SK-N-SH treated with all-trans-retinoic acid at 6 μM for 48 hours (cell line): ENCODE measurements at places on chromosomes 3 and 15.
A peak's percentile ranks its signal among the peaks of the same experiment; 100 is the strongest.

GRCh38 chr15:57144448-57144847 lies 226.0 kb downstream of the TCF12 start:
- no peak for ATAC-seq

GRCh38 chr3:71725271-71725991 lies at the start of gene EIF4E3:
Gene EIF4E3, minus strand, starts transcription at chr3:71725402. Its CDS starts 35 bp downstream, at chr3:71725367.
- ATAC-seq = peak; percentile 47

DNA sequence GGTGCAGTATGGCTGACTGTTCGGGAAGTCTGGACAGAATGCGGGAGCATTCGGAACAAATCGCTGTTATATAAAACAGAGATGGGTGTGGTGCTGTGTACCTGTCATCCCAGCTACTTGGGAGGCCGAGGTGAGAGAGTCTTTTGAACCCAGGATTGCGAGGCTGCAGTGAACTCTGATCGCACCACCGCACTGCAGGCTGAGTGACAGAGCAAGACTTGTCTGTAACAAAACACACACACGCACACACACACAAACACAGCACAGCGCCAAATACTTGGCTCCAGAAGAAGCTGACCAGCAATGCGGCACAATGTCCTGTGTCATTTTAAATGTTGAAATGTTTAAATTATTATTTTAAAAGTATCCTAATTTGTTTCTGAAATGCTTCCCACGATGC lies 12.6 kb downstream of the RFTN1 start:
- no peak for ATAC-seq

- no peak for ATAC-seq
These were observed 1.0 kb upstream of the CD200R1L start for GRCh38 chr3:112847692-112848091.

GRCh38 chr3:73681610-73682009 lies 56.9 kb upstream of the PDZRN3 start:
- peak; percentile 51 for ATAC-seq

DNA sequence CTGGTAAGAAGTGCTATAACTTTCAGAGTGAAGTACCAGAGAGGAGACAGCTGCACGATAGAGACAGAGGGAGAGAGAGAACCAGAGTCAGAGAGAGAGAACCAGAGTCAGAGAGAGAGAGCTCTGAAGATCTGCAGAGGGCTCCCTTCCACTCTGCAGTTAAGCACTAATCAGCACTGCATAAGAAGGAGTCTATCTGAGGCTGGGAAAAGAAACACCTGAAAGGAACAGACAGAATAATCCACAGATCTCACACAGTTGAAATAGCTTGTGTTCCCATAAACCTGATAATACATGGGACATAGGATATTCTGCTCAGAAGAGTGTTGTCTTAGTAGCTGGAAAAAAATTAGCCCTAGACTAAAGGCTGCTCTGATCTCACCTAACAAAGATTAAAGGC lies 87.6 kb downstream of the CFAP44 start:
- ATAC-seq = no peak

GRCh38 chr3:177811835-177812234 lies 614.6 kb upstream of the TBL1XR1 start:
- no peak for ATAC-seq

GRCh38 chr3:157871838-157872460 lies 234.3 kb downstream of the SHOX2 start:
- peak; percentile 58 for ATAC-seq

GRCh38 chr3:133161656-133162055 lies 123.5 kb downstream of the TMEM108 start:
- ATAC-seq = no peak

DNA sequence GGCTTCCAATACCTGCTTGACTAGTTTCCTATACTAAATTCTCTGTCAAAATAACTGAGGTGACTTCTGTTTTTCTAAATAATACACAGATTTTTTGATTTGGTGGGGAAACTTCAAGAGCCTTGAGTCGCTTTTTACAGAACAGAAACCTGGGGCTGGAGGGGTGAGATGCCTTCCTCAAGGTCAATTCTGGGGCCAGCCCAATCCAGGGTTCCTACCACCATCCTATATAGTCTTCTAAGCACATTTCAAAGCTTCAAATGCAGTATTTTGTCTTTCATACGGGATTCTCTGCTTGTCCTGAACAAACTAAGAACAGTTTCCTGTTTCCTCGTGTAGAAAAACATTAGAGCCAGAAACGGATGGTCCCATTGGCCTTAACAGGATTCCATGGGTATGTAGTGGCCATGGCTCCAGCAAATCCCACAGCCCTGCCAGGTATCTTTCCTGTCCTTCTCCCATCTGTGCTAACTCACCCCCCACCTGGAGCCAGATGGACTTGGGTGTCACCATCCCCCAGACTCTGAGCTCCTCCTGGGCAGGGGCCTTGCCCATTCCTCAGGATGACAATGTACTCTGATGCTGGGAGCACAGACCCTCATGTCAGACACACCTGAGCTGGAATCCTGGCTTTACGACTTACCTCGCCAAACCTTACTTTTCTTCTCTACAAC lies 146.9 kb downstream of the KLF13 start:
- no peak for ATAC-seq

DNA sequence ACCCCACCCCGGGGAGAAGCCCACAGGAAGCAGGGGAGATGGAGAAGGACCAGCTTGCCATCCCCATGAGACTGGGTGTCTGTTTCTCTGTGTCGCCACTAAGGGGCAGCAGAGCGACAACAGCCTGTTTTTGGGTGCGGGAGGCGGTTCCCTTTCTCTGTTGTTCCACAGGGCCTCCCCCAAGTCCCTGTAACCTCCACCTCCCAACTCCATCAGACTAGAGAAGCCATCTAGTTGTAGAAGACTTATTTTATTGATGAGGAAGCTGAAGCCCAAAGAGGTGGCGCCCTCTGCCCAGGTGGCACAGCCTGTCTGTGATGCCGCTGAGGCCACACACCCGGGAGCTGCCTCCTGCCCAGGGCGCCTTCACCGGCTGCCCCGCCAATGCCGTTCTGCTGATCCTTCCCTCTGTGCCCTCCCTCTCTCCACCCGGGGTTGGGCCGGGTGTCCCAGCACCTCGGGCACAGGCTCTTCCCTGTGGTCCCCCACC lies 3.9 kb upstream of the CCDC9B start:
- peak; percentile 52 for ATAC-seq

GRCh38 chr15:63283126-63283525 lies 5.7 kb downstream of the APH1B start:
- no peak for ATAC-seq

DNA sequence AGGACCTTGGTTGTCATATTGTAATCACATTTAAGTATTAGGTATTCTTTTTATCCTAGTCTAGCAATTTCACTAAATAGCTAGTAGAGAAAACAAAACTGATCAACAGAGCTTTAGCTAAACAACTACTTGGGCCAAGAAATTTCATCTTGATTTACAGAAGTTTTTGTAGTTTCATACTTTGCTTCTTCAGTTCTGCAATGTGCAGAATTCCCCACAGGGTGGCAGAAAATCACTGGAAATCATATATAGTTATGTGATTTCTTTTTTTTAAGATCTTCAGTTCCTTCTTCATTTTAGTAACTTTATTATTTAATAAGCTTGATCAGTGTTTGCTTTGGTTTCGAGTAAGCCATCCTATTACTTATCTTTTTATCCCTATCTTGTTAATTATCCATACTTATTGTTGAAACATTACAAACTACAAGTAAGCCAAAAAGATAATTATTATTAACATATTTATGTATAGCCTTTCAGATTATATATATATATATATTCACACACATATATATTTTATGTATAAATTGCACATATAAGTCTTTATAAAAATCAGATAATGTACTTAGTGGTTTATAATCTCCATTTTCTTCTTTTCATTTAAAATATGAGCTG lies 2.2 kb upstream of the BNIP2 start:
- ATAC-seq = no peak

GRCh38 chr3:24389108-24390090 lies 105.3 kb downstream of the THRB start:
- ATAC-seq = no peak

GRCh38 chr3:15297608-15298350 lies 34.6 kb downstream of the SH3BP5 start:
- no peak for ATAC-seq

- no peak for ATAC-seq
These were observed 1.2 kb downstream of the IFT122 start for GRCh38 chr3:129441215-129441614.

- no peak for ATAC-seq
These were observed 146.4 kb downstream of the TJP1 start for GRCh38 chr15:29675791-29676301.

- no peak for ATAC-seq
These were observed 60.5 kb downstream of the CERS3 start for GRCh38 chr15:100468285-100468684.

- ATAC-seq = no peak
These were observed 153.5 kb upstream of the LPP start for GRCh38 chr3:188000361-188000861.

GRCh38 chr15:48924528-48925393 lies 39.0 kb downstream of the SHC4 start:
- no peak for ATAC-seq

DNA sequence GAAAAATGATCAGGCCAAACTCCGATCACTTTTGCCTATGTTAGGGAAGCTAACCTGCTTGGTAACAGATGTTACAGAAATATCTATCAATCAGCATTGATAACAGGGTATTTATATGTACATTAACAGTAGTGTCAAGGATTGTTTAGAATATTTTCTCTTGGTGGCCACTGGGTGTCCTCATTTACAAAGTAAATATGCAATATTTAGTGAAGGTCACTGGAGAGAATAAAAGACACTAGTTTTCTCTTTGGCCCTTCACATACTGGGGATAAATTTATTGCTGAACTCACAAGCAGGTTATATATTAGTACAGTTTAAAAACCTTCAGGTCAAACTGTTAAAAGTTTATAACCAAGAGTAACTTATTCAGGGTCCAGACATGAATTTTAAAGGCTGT lies 69.0 kb downstream of the TIGIT start:
- peak; percentile 85 for ATAC-seq

- ATAC-seq = no peak
These were observed 40.6 kb upstream of the NMNAT3 start for GRCh38 chr3:139718415-139718814.

- peak; percentile 84 for ATAC-seq
These were observed 229.6 kb downstream of the BBX start for GRCh38 chr3:107752202-107752990.

DNA sequence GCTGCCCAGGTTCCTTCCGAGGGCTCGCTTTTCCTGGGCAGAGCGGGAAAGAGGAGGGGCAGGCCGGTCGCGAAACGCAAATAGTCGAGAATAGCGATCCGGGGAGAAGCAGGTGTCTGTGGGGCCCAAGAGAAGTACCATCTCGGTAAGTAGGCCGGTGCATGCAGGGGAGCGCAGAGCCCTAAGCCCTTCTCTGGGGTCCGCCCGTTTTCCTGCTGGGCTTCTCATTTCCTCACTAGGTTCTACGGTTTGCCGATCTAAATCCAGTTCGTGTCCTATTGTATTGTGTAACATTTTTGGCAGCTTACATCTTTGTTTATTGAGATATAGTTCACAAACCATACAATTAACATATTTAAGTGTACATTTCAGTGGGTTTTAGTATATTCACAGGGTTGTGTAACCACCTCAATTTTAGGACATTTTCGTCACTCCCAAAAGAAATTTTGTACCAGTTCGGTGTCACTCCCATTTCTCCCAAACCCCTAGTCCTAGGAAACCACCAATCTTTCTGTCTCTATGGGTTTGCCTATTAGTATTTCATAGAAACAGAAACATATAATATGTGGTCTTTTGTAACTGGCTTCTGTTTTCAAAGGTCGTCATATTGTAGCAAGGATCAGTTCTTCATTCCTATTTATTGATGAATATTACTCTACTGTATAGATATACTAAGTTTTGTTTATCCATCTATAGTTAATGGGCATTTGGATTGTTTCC lies 6.8 kb upstream of the TRIM69 start:
- peak; percentile 18 for ATAC-seq

DNA sequence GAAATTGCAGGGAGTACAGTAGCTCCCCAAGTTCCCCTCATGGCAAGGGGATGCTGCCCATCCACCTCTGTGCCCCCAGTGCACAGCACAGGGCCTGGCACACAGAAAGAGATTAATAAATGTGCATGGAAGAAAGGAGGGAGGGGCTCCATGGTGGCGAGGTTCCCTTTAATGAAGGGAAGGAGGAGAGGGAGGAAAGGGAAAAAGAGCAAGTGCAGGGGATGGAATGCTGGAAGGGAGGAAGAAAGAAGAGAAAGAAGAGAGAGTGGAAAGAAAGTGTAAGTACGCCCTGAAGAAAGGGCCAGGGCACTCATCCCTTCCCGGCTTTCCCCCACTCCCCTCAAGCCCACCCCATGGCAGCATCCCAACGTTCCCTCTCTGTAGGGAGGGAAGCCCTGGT lies 1.5 kb upstream of the VIPR1 start:
- no peak for ATAC-seq

- ATAC-seq = peak; percentile 55
These were observed 940 bp upstream of the ACY1 start for GRCh38 chr3:51982352-51982837.

DNA sequence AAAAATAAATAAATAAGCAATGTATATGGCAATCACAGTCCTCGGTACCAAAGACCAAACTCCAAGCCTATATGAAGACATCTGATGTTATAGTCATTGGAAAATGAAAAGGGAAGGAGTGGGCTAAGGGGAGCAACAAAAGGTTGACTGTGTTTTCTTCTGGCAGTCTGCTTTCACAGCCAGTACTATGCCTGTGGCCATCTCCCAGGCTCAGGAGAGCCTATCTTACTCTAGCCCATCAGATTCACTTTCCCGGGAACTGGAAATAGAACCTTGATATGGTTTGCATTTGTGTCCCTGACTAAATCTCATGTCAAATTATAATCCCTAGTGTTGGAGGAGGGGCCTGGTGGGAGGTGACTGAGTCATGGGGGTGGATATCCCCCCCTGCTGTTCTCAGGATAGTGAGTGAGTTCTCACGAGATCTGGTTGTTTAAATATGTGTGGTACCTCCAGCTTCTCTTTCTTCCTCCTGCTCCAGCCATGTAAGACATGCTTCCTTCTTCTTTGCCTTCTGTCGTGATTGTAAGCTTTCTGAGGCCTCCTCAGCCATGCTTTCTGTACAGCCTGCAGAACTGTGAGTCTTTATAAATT lies 105.3 kb downstream of the PLCH1 start:
- ATAC-seq = no peak

- no peak for ATAC-seq
These were observed 11.0 kb downstream of the POMGNT2 start for GRCh38 chr3:43094851-43095250.

DNA sequence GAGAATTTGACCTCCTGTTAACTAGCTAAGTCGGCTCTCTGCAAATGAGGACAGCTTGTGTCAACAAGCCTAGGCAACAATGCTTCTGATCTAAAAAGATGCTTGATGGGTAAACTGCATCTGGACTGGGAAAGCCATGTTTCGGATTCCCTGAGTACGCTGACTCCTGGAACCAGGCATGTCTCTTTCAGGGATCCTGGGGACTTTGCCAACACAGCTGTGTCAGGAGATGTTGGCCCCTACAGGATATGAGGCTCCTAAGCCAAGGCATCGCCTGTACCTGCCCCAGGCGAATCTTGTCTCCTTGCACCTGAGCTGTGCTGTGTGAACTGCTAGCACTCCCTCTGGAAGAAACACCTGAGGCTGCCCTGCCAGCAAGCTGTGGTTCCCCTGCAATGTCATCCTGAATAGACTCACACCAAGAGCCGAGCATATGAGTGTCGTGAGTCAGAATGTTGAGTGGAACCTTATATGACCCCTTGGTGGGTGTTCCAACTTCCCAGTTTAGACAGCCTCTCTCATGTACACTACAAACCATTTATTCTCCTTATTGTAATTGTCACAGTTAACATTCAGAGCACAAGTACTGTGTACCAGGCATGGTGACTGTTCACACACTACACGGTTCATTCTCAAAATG lies 17.0 kb downstream of the EOGT start:
- ATAC-seq = no peak
